ENCODE measurements at places on chromosomes 6 and 20.

DNA sequence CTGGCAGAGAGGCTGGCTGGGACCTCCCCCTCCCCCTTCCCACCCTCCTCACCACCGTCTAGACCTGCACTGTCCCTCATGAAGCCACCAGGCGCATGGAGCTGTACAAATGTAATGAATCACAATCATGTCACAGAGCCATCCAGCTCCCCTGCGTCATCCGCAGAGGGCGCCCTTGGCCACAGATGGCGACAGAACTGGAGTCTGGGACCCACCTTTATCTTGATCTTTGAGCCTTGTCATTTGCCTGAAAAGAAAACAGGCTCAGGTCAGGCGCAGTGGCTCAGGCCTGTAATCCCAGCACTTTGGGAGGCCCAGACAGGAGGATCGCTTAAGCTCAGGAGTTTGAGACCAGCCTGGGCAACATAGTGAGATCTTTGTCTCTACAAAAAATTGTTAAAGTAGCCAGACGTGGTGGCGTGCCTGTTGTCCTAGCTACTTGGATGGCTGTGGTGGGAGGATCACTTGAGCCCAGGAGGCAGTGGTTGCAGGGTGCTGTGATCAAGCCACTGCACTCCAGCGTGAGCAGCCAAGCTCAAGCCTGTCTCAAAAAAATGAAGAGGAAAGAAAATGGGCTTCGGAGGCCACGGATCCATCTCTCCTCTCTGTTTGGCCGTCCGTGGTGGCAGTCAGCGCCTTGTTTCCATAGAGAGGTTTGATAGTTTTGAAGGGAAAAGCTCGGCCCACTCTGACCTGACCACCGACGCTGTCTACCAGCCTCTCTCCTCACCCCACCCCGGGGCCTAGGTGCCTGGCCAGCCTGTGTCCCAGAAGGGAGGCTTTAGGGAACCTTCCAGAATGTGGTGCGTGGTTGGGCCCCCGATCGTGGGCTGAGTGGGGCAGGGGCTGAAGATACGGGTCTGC lies 6.2 kb downstream of the COL9A3 start:
- H3K4me3 ChIP-seq = no peak overlapping the region
- no peak overlapping the region for H3K27ac ChIP-seq
- peaks cover 17% of the 10 kb centered on the region for H3K27me3 ChIP-seq

- H3K27ac ChIP-seq = no peak overlapping the region
- H3K36me3 ChIP-seq = no peaks in the 10 kb centered on the region
- peaks cover 3% of the 10 kb centered on the region for H3K27me3 ChIP-seq
- no peak for DNase-seq
- H3K4me1 ChIP-seq = no peaks in the 10 kb centered on the region
Observed at GRCh38 chr20:36319356-36320260, 13.5 kb downstream of the DLGAP4 start.

DNA sequence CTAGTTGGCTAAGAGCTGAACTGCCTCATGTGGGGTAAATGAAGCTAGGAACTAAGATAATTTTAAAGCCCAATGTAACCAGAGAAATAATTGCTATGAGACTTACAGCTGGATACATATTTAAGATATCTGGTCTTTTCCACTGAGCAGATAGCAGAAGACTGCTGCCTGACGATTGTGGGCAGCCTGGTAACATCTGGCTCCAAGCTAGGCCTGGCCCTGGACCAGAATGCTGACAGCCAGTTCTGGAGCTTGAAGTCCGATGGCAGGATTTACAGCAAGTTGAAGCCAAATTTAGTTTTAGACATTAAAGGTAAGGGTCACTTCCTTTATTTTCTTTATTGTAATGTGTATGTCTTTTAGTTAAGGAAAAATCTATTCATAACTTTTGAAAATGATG lies 65.7 kb downstream of the RTN4IP1 start:
- peaks cover 36% of the 10 kb centered on the region for H3K4me1 ChIP-seq
- no peak for DNase-seq
- H3K36me3 ChIP-seq = peaks cover 92% of the 10 kb centered on the region
- peak overlapping the region; percentile 23 for H3K27ac ChIP-seq
- H3K4me3 ChIP-seq = no peak overlapping the region

- H3K27me3 ChIP-seq = peaks cover 39% of the 10 kb centered on the region
- H3K27ac ChIP-seq = no peak overlapping the region
- H3K4me3 ChIP-seq = no peak overlapping the region
- no peak for DNase-seq
Observed at GRCh38 chr6:128731249-128732165, 151.4 kb upstream of the LAMA2 start.

GRCh38 chr20:8667306-8667705 lies 401.6 kb upstream of the PLCB4 start:
- H3K27ac ChIP-seq = no peak overlapping the region
- no peaks in the 10 kb centered on the region for H3K27me3 ChIP-seq
- H3K4me3 ChIP-seq = no peak overlapping the region
- DNase-seq = no peak
- H3K4me1 ChIP-seq = peaks cover 10% of the 10 kb centered on the region
- H3K36me3 ChIP-seq = no peaks in the 10 kb centered on the region

- no peaks in the 10 kb centered on the region for H3K36me3 ChIP-seq
- peaks cover 4% of the 10 kb centered on the region for H3K4me1 ChIP-seq
- no peak overlapping the region for H3K27ac ChIP-seq
- no peak for DNase-seq
Observed at GRCh38 chr6:39313526-39314272, 520 bp downstream of the KCNK17 start.

GRCh38 chr6:118489990-118490389 lies 58.1 kb upstream of the PLN start:
- H3K4me3 ChIP-seq = no peak overlapping the region
- peaks cover 98% of the 10 kb centered on the region for H3K36me3 ChIP-seq
- H3K27ac ChIP-seq = no peak overlapping the region
- no peaks in the 10 kb centered on the region for H3K27me3 ChIP-seq
- H3K4me1 ChIP-seq = peaks cover 34% of the 10 kb centered on the region

DNA sequence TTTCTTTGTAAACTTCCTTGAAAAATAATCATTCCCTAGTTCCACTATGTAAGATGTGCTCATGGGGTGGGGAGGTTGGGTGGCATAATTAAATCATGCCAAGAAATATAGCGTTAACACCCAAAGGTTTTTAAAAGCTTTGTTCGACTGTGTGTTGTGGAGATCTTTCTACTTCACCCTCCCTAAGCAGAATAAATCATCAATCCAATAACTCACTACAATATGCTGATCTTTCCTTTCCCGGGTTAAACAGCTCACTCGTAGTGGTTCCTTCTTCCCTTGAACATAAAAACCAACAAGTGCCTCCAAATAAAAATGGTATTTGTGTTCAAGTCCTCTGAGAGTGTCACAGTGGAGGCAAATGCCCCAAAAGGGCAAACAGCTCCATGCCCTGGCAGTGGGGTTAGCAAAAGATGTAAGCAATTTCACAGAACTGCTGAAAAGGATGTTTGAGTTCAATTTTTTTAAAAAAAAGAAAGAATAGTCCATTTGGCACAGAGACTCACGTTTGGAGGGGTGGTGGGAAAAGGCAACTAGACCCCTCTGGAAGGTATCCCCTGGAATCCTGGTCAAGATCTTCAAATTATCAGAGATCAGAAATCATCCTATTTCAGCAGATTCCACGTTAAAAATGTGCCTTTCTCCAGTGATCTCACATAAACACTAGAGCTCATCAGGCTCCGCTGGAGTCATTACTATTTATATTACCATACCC lies 99.1 kb downstream of the TFAP2A start:
- peaks cover 8% of the 10 kb centered on the region for H3K27me3 ChIP-seq
- H3K4me1 ChIP-seq = no peaks in the 10 kb centered on the region
- no peak overlapping the region for H3K27ac ChIP-seq
- no peak overlapping the region for H3K4me3 ChIP-seq

DNA sequence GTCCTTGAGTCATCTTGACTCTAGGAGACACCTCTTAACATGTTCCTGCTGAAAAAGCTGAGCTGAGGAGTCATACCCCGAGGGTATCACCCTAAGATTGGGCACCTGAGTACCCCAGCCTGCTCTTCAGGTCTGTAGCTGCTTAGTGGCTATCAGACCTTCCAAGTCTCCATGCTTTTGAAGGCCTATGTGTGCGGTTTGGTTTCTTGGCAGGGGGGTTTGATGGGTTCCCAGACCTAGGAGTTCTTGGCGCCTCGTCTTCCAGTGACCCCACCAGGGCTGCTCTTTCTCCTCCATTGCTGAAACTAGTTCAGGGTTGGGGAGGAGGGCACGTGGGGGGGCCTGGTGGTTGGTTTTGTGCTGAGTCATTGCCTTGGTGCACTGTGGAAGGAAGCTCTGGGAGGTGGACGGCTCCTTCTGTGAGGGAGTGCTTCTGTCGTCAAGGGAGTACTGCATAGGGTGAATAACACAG lies 20.1 kb downstream of the IGF2R start:
- no peak for DNase-seq
- no peaks in the 10 kb centered on the region for H3K27me3 ChIP-seq
- peak overlapping the region; percentile 84 for H3K27ac ChIP-seq

DNA sequence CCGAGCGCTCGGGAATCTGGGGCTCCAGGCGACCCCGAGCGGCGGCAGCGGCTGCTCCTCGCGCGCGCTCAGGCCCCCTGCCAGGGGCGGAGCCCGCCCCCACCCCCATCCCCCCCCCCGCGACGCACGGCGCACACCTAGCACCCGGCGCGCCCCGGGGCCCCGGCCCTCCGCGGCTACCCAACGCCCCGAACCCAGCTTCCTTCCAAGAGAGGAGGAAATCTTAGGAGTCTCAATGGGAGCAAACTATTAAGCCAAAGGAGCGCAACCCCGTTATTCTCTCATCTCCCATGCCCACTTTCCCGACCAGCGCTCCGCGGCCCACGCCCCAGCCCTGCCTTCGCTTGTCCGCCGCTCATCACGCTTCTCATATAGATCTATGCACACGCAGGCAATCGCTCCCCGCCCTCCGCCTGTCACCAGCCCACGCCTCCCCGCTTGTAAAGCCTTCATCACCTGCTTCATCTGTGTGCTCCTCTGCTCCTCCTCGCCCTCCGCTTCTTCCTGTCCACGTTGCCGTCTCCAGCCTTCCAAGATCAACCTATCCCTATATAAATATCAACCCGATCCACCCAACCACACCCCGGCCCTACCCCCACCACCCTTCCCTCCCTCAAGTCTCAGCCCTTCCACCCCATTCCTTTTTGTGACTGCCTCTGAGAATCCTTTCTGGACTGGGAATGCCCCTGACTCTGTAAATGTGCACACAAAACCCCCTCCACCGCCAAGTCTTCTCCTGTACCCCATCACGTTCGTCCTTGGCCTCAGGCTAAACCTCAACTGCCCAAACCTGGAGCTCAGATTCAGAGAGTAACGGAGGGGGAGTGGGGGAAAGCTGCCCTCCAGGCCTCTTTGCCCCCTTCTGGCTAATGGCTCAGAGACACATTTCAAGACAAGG lies at the start of gene DLK2:
Gene DLK2 (minus strand): TSS at position 18 of the 898 bp plus-strand sequence. CDS start 723 bp downstream, outside the sequence.
- peaks cover 15% of the 10 kb centered on the region for H3K4me1 ChIP-seq
- peaks cover 24% of the 10 kb centered on the region for H3K36me3 ChIP-seq
- peak within 1 kb of the TSS; percentile 38 for H3K27ac ChIP-seq
- peak; percentile 70 for DNase-seq

DNA sequence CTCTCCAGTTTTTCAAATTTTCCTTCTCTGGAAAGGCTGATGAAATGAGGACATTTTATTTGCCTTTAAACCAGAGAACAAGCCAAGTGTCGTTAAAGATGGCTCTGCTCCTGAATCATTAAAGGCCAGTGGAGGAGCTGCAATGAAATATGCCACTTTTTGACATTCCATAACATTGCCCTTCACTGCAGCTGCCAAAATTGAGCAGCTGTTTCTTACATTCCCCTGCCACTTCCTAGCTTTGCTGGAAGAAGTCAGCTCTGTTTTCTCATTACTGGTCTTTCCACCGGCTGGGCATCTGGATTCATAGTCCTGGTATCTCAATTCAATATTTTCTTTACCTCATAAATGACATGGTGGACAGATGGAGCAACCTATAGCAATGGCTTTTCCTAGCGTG lies 45.5 kb upstream of the NRN1 start:
- H3K4me1 ChIP-seq = no peaks in the 10 kb centered on the region
- H3K27ac ChIP-seq = no peak overlapping the region
- peaks cover 50% of the 10 kb centered on the region for H3K27me3 ChIP-seq
- H3K36me3 ChIP-seq = no peaks in the 10 kb centered on the region
- no peak for DNase-seq

- H3K27ac ChIP-seq = no peak overlapping the region
- DNase-seq = no peak
- peaks cover 8% of the 10 kb centered on the region for H3K4me1 ChIP-seq
- no peaks in the 10 kb centered on the region for H3K27me3 ChIP-seq
- H3K4me3 ChIP-seq = no peak overlapping the region
Observed at GRCh38 chr20:9323622-9324021, 190.8 kb upstream of the LAMP5 start.

GRCh38 chr6:157937916-157938315 lies 43.7 kb upstream of the SYNJ2 start:
- no peaks in the 10 kb centered on the region for H3K27me3 ChIP-seq
- no peak overlapping the region for H3K27ac ChIP-seq
- no peak overlapping the region for H3K4me3 ChIP-seq
- peaks cover 93% of the 10 kb centered on the region for H3K36me3 ChIP-seq

DNA sequence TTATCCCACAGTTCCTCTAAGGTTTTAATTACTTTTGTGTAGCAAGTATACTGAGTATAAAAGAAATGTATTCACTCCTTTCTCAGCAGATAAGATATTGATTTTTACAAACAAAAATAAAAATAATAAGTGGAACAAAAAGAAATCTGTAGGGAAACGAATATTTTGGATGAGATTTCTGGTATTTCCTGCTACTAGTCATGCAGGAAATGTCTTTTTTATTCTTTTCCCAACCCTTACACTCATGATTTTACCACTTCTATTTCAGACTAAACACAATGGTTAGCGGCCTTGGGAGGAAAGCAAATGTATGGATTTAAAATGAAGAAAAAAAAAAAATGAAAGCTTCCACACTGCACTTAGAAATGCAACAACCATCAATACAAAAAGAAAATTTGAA lies 580.5 kb upstream of the MARCKS start:
- H3K4me1 ChIP-seq = no peaks in the 10 kb centered on the region
- H3K27me3 ChIP-seq = no peaks in the 10 kb centered on the region
- no peaks in the 10 kb centered on the region for H3K36me3 ChIP-seq
- H3K27ac ChIP-seq = no peak overlapping the region
- DNase-seq = no peak

DNA sequence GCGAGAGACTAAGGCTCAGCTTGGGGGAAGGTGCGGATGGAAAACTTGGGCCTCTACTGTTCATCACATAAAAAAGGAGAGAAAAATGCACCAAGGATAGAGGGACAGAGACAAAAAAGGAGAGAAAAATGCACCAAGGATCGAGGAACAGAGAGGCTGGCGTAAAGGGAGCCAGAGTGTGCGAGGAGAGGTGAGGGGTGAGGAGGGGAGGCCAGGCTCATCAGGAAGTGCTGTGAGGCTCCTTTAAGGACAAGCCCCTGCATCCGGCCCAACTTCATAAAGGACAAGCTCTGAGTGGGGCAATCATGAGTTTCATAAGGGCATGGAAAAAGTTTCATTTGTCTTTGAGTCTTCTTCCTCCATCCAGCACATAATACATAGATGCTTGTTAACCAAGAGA lies 117.2 kb upstream of the NXT1 start:
- no peaks in the 10 kb centered on the region for H3K4me1 ChIP-seq
- no peaks in the 10 kb centered on the region for H3K36me3 ChIP-seq
- no peak overlapping the region for H3K4me3 ChIP-seq
- no peak for DNase-seq

- no peaks in the 10 kb centered on the region for H3K27me3 ChIP-seq
- no peak for DNase-seq
- peak overlapping the region; percentile 94 for H3K27ac ChIP-seq
- peak overlapping the region; percentile 54 for H3K4me3 ChIP-seq
- H3K36me3 ChIP-seq = peaks cover 29% of the 10 kb centered on the region
Observed at GRCh38 chr20:49677777-49678758, 35.6 kb downstream of the B4GALT5 start.
